ENCODE measurements at places on chromosomes 6 and 20.

- DNase-seq: no peak
Measured at GRCh38 chr6:2970753-2971419, 481 bp downstream of the SERPINB6 start.

DNA sequence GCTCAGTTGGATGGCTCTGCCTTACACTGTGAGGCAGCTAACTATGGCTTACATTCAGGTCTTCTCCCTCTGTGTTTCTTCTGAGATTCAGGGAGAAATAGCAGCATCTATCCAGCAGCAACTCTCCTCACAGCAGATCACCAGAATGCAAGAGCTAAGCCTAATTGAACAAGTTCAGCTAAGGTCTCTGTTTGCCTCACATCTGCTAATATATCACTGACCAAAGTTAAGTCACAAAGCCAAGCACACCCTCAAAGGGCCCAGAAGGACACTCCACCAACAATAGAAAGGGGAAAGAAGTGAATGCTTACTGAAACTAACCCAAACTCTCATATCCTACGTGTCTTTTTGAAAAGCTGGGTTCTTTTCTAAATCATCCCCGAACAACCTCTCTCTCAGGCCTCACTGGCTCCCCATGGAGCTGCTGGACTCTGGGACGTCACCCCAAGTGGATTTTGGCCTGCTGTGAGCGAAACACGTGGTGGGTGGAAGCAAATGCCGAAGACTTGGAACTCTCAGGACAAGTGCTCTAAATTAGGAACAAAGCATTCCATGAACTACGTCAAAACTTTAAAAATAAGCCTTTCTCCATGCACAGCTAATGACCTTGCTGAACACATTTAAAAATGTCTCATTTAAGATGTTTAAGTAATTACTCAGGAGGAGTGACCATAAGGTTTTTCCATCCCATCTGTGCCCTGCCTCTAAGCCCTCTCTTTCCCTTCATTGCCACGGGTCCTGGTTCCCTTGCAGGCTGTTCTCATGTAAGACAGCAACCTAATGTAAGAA is 167.5 kb upstream of the PLCB4 start:
- DNase-seq: no peak

- DNase-seq: no peak
Measured at GRCh38 chr6:118324116-118324515, 224.0 kb upstream of the PLN start.

- DNase-seq: no peak
Measured at GRCh38 chr6:44029444-44030185, 97.6 kb downstream of the MRPL14 start.

DNA sequence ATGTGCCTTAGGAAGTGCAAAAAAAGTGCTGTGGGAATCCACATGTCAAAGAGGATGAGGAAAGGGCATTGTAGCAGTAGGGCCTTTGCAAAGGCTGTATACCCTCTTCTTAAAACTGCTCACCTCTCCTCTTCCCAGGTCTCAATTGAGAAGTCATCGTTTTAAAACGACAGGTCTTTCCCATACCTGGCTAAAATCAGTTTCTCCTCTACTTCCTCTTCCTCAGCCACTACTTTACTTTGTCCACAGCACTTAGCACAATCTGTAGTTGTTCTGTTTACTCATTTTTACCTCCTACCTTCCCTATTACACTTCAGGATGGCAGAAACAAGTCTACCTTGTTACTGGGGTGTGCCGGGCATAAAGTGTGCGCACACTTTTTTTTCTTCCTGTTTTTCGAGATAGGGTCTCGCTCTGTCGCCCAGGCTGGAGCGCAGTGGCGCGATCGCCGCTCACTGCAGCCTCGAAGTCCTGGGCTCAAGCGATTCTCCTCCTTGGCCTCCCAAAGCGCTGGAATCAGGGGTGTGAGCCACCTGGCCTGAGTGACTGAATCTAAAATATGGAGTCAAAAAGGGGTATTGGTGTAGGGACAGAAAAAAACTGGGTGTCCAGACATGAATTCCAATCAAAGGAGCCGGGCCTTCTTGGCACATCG is 9.8 kb upstream of the ELOVL5 start:
- no peak for DNase-seq

GRCh38 chr20:2859330-2860121 is 13.8 kb upstream of the PTPRA start:
- DNase-seq: no peak

DNA sequence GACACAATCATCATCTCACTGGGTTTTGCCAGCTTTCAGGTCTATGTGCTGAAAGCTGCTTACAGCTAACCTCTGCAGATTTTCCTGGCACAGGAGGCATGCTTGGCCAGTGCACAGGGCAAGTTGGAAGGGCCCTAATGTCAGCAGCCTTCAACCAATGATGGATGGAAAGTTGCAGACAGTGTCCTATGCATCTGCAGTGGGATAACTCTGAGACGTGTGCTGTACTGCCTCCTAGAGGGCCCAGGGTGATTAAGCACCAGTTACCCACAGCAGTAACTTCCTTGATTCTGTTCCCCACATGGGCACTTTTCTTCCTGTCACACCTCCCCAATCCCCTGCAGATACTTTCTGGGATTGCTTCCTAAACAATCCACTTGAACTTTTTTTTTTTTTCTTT is 38.6 kb downstream of the OVOL2 start:
- no peak for DNase-seq
